SHP77 treated with DMSO at 0.1 percent for 48 hours (cell line): ENCODE measurements at places on chromosomes 2 and 18.

DNA sequence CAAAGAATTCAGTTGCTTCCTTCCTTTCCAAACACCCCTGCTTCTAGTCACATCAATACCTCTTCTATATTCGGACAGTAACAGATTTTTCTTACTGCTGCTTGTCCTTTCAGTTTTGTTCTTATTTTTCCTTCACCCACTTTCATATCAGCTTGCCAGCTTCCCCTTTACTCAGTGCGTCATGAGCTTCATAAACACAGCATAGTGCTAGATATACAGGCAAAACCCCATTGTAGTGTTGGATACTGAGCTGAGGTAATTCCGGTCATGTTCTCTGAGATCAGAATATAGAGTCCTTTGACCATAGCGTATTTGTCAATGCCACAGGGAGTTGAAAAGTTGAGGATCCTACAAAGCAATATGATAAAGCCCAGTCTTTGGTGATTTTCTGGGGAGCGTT lies 2.4 kb downstream of the FARP2 start:
- no peak for DNase-seq

- no peak for DNase-seq
Measured at GRCh38 chr2:121186261-121186660, 98.7 kb downstream of the TFCP2L1 start.

DNA sequence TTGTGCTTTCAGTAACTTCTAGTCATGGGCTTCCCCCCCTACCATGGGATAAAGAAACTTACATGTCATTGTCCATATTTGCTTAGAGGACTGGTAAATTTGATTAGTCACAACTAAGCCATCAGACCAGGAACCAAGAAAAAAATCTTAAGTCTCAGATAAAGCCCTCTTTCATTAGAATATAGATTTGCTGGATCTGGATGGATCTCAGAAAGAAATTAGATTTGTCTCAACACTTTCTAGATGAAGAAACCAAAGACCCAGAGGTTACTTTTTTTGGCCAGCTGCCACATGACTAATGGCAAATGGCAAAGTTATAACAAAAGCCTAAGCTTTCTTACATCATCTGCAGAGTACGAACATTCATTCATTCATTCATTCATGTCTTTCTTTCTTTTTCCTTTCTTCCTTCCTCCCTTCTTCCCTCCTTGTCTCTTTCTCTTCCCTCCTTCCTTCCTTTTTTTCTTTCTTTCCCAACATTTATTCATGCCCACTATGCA lies 60.2 kb downstream of the CDCA7 start:
- no peak for DNase-seq

DNA sequence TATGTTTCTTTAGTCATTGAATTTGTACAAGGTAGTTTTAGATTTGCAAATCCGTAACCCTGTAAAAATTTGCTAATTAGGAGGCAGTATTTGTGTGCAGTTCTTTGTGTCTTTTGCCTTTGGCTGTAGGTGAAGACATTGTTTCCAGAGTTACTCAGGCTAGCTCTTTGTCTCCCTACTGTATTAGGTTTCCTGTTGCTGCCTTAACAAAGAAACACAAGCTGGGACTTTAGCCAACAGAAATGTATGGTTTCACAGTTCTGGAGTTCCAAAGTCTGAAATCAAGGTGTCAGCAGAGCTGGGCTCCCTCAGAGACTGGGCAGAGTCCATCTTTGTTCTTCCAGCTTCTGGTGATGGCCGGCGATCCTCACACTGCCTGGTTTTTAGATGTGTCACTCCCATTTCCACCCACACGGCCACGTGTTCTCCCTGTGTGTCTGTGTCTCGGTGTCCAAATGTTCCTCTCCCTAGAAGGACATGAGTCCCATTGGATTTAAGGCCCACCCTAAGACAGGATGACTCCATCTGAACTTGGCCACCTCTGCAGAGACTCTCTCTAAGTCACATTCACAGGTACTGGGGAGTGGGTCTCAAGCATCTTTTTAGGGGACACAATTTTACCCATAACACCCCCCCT lies 309.7 kb downstream of the GALR1 start:
- no peak for DNase-seq

DNA sequence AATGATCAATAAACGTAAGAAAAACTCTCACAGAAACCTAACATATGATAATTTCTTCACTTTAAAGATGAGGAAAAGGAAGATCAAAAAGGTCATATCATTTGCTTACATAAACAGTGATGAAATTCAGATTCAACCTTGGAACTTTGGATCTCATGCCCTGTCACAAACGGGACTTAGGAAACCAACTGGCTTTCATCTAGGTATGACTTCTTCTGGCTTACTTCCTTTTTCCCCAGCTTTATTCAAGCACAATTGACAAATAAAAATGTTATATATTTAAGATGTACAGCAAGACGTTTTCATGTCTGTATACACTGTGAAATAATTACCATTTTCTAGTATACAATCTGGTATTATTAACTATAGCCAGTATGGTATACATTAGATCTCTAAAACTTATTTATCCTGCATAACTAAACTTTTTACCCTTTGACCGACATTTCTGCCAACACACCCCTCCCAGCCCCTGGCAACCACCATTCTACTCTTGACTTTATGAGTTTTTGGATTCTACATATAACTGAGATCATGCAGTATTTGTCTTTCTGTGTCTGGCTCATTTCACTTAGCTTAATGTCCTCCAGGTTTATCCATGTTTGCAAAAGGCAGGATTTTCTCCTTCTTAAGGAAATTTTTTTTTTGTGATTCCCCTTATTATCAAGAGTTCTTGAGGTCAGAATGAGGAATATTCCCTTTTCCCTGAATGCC lies 46.0 kb upstream of the COBLL1 start:
- DNase-seq = no peak

GRCh38 chr2:16114836-16115235 lies 174.5 kb downstream of the MYCN start:
- DNase-seq = no peak

GRCh38 chr2:170145675-170146432 lies 32.1 kb upstream of the MYO3B start:
- DNase-seq = no peak

GRCh38 chr18:23250893-23251656 lies 115.8 kb downstream of the CABLES1 start:
- no peak for DNase-seq

GRCh38 chr2:74564222-74564621 lies 9.7 kb downstream of the DOK1 start:
- DNase-seq = no peak

DNA sequence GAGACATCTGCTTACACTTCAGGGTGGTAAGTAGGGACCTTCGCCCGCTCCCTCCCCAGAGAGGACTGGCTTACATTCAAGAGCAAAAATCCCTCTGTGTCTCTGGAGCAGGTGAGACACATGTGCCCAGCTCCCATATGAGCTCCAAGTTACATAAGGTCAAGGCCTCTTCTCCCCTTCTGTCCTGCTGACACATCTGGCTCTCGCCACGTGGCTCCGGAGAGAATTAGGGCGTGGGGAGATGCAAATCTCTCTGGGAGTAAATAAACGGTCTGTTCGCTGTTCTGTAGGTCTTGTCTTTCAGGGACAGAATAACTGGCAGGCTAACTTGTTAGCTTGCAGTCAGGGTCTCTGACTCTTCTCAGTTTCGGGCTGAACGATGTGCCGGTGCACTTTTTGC lies 16.2 kb downstream of the MRO start:
- no peak for DNase-seq

DNA sequence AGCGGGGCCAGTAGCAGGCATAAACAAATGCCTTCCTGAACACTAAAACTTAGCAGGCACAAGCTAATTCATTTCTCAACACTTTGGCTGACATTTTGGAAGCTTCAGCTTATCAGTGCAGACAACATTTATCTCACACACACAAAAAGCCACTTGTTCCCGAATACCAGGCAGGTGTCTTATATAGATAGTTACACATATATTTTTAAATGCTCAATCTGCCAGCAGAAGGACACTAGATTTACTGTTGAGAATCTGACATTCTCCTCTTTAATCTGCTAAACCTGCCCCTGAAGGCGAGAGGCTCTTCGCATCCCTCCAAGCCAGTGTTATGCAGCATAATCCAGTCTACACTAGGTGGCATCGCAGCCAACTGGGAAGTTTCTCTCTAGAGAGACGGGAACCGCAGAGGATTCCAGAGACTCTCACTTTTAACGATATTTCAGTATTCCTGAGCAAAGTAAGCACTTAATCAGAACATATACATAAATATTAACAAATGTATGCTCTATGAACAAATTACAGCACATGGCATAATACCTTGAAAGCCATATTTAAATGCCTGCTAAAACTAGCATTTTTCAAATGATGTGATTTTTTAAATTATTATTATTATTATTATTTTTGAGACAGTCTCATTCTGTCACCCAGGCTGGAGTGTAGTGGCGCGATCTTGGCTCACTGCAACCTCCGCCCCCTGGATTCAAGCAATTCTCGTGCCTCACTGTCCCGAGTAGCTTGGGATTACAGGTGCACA lies 90.2 kb upstream of the SCG2 start:
- no peak for DNase-seq

GRCh38 chr2:133526530-133527300 lies 41.5 kb downstream of the NCKAP5 start:
- no peak for DNase-seq

DNA sequence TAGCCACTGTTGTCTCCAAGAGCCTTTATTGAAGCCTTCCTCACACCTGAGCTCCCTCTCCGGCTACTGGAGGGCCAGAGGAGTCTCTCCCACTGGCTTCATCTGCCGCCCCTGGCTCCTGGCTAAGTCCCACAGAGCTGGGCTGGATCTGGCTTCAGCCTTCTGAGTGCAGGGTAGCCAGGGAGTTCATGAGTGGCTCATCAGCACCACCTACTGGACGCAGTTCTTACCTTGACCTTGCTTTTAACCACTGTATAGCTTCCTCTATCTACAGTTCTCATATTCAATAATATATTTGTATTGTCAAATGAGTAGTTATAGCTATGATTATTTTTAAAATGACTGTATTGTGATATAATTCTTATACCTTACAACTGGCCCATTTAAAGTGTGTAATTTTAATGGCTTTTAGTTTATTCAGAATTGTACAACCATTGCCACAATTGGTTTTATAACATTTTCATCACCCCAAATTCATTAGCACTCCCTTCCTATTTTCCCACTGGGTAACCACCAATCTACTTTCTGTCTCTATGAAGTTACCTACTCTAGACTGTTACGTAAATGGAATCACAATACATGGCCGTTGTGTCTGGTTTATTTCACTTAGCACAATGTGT lies 17.7 kb downstream of the CNDP1 start:
- peak; percentile 68 for DNase-seq

DNA sequence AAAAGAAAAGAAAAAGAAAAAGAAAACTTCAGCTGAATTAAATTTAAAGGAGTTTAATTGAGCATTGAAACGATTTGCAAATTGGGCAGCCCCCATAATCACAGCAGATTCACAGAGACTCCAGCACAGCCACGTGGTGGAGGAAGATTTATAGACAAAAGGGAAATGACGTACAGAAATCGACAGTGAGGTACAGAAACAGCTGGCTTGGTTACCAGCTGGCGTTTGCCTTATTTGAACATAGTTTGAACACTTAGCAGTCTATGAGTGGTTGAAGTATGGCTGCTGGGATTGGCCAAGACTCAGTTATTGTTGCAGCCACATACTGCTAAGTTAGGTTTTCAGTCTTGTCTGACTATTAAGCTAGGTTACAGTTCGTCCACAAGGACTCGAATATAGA lies 312.2 kb upstream of the SLC14A2 start:
- DNase-seq = no peak

GRCh38 chr2:15224641-15225040 lies 336.5 kb downstream of the NBAS start:
- DNase-seq = no peak

DNA sequence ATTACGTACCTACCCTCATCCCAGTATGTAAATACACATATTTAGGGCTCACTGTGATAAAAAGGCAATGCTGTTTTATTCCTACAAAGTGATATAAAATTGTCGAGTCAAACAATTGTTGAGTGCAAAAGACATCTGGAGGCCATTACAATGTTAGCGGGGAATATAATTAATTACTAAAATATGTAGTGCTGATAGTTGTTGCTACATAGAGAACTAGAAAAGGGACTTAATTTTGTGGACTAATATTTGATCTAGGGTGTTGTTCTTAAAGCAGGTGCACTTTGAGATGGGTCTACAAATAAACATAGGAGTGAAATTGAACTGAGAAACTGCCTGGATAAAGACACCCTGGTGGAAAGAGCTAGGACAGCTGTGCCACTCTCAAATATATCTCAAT lies 300.1 kb downstream of the NOL4 start:
- DNase-seq = peak; percentile 71

GRCh38 chr2:50769406-50770181 lies 262.3 kb downstream of the NRXN1 start:
- DNase-seq = no peak

DNA sequence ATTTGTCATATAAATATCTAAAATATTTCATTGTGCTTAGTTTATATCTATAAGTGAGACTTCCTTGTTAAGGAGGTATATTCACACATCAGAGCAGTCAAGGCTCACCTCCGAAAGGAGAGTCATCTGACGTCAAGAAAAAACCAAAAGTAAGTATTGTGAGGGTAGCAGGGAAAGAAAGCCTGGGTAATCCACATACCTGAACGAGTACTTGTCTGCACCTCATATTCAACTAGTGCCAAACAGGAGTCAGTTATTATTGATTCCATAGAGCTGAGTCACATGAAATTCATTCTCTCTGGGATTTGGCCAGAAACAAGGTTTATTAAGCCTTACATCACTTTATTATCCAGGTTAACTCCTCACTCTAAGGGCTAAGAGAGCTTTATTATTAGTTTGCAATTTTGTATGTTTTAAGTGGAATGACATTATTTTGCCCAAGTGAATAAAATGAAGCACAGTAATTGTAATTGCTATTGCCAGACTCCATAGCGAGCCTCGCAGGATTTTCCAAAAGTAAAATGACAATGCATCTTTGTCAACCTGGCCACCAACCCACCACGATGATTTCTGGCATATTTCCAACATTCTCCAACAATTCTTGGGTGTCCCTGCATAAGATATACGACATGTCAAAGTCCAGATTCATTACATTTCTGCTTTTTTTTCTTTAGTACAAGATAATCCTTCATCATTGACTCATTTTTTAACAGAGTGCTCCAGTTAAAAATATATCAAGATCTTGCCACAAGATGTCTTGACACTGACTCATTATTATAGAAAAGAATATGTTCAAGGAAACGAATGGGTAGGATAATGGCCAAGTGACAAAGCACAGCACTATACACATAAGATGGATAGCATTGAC lies 1210.4 kb upstream of the ACVR2A start:
- no peak for DNase-seq

GRCh38 chr2:48332286-48332685 lies 197.7 kb upstream of the STON1 start:
- DNase-seq = no peak

DNA sequence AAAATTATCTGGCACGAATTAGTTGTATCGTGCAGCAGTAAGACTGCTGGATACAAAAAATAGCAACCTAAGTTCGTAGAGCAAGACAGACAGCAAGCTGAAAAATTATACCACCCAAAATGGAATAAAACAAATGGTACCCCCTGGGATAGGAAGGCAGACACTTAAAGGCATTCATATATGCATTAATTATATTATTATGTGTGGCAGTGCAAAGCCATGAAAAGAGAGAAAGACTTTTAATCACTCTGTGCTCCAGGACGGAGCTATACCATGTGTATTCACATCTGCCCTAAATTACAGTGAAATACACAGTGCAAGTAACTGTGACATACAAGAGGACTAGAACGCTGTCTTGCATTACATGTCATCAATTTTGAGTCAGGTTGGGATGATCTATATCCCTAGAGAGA lies 235.9 kb downstream of the GULP1 start:
- DNase-seq = no peak

- no peak for DNase-seq
Measured at GRCh38 chr2:88892788-88893187, 201.3 kb downstream of the RPIA start.
